Stimulated activated CD4-positive, alpha-beta T cell treated with anti-CD3 and anti-CD28 coated beads, Interleukin-12 subunit alpha, Interleukin-12 subunit beta, amount 100 ng/mL, for 4 hours (primary cell): ENCODE measurements at places on chromosomes 6 and 20.

DNA sequence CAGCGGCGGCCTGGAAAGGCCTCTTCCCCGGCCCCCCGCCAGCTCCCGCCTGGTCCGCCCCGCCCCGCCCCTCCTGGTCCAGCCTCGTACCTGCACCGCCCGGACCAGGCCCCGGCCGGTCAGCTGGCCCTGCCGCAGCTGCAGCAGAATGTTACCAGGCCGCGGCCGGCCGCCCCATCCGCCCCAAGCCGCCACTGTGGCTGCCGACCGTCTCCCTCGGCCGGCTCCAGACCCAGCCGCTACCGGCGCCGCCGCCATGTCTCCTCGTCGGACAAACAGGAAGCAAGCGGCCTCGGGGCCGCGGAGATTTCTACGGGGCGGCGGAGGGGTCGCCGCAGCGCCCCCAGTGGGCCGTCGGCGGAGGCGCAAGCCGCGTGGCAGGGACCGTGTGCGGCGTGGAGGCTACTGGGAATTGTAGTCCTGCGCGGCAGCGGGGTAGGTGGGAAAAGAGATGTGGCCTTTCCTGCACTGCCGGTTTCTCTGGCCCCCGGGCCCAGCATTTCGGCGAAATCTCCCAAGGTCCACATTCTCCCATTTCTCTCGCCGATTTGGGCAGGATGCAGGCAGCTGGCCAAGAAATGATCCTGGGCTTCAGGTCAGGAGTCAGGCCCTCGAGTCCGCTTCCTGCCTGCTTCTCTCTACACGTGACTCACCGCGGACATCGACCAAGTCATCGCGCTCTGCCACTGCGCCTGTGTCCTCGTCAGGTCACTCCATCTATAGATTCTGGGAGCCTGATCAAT is at the start of gene TRPC4AP:
TSS of gene TRPC4AP (minus strand) at position 284 of the 743 bp plus-strand sequence. CDS start at position 258, 26 bp downstream.
- peak; percentile 84 for DNase-seq

GRCh38 chr6:114690625-114691024 is 347.8 kb upstream of the HS3ST5 start:
- DNase-seq, result no peak

DNA sequence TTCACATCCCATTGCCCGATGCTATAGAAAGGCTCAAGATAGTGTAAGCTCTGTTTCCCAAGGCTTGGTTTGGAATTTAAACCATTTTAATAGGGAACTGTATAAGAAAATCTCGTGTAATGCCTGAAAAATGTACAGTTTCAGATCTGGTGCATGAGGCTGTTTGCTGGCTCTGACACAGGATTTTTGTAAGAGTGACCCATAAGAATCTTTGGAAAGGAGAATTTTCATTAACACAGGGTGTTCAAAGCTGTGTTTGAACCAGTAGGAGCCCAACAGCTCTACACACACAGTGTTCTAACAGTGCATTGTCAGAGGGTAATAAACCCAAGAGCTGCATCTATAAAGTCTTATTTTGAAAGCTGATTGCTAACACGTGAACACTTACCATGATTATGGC is 293.5 kb downstream of the PRL start:
- DNase-seq, result no peak

DNA sequence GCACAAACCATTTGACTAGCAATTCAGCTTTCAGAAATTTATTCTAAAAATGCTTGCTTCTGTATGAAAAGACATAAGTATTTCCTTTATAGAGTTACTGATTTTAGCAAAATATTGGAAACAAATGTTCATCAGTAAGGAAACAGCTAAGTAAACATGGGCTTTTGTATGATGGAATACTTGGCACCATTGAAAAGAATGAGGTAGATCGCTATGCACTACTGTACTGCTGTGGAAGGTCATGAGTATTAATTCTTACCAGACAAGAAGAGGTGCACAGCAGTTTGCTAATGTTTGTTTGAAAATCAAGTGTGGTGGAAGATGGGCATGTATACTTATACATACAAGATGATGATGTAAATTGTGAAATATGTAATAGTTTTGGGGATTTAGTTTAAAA is 73.0 kb downstream of the FARS2 start:
- no peak for DNase-seq

DNA sequence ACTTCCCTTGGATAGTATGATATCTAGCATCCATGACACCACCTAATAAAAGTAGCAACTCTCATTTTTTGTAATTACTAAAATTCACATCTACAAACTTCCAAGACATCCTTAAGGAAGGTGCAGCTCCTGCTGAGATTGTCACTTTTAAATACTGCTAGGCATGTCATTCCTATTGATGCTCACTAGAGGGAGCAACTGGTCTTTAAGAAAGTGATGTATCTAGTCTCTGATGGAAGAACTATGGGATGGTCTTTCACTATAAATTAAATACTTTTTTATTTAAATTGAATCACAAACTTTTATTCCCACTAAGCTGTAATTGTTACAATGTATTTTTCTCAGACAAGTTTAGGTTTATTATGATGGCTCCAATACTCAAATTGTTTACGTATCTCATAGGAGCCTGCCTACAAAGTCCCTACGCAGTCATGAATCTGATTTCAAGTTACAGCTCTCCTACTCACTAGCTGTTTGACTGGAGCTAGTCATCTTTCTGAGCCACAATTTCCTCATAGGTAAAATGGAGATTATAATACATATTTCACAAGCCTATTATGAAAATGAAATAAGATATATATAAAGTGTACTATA is 8.1 kb upstream of the TSPYL1 start:
- no peak for DNase-seq

- no peak for DNase-seq
Measured at GRCh38 chr6:166752097-166752496, 125.0 kb upstream of the RPS6KA2 start.

- DNase-seq, result no peak
Measured at GRCh38 chr6:160343144-160343543, 5.0 kb upstream of the SLC22A3 start.

GRCh38 chr6:89941031-89941762 is 46.9 kb downstream of the GJA10 start:
- DNase-seq, result no peak

DNA sequence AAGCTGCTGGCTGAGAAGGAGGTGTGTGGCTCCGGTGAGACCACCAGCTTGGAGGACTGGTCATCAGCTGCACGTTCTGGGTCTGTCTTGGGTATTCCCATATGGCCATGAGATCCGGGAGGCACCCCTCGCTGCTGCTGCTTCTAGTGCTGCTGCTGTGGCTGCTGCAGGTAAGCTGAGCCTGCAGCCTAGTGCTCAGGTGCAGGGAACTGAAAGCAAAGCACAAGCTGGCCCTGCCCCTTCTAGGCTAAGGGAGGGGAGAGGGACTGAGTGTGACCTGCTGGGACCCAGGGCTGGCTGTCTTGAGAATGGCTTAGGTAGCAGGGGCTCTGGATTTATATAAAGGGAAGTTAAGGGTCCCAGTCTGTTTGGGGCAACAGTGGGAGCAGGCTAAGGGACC is 403 bp downstream of the CDH26 start:
- DNase-seq, result no peak

DNA sequence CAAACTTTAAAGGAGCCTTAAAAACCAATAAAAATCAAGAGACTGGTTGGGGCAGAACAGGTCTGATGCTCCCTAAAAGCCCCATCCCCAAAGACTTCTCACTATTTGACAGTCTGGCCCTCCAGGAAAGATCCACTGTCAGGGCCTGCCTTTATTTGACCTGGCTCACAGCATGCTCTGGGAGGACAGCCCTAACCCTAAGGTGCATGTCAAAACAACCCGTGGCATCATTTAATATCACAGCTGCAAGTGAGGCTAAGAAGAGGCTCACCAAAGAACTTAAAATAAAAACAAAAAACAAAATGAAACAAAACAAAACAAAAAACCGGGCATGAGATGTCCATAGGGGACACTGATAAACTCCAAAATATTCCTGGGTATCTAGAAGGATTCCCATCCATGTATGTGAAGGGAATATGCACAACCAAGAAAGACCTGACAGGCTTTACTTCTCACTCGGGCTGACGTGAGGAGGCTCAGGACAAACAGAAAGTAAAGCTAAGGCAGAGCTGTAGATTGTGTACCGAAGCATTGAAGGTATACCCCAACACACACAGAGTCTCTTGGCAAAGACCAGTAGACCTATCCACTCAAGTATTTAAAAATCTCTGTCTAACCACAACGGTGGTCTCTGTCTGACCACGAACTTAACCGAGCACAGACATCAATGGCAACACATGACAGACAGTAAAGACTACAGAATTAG is 57.3 kb downstream of the AHI1 start:
- DNase-seq, result no peak

DNA sequence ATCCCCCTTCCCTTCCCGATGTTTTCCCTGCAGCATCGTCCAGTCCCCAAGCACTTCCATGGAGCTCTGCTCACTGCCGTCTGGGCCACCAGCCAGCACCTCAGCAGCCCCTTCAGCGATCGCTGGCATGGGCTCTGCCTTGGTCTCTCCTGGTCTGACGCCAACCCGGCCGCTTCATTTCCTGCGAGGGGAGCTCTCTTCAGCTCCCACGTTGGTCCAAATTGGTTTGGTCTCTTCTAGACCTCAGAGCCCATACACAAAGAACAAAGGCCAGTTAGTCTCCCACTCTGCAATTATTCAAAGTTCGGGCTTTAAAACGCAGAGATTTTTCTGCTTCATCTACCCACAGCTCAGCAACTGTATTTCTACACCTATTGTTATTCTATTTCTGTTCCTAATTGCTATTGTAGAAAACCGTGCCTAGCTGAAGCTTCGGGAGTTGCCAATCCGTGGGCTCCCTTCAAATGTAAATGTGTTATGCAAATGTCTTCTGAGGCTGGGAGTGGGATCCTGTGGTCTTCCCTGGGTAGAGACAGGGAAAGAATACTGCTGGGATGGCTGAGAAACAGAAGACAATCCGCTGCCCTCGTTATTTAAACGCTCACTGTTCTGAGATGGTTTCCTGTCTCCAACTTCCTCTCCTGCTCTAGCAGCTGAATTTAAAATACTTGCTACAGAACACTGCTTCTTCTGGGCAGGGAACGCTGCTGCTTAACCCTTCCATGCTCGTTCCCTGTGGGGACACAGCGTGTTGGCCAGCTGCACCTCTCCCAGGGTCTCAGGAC is 154.2 kb upstream of the QKI start:
- DNase-seq, result no peak

DNA sequence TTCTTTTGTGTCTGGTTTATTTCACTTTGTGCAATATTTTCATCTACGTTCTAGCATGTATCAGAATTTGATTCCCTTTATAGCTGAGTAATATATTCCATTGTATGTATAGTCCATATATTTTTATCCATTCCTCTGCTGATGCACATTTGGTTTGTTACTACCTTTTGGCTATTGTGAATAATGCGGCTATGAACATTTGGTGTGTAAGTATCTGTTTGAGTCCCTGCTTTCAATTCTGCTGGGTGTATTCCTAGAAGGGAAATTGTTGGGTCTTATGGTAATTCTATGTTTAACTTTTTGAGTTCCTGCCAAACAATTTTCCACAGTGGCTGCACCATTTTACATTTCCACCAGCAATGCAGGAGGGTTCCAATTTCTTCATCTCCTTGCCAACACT is 52.4 kb downstream of the DNAH8 start:
- DNase-seq, result no peak

- no peak for DNase-seq
Measured at GRCh38 chr6:7496266-7496875, 45.1 kb upstream of the DSP start.

DNA sequence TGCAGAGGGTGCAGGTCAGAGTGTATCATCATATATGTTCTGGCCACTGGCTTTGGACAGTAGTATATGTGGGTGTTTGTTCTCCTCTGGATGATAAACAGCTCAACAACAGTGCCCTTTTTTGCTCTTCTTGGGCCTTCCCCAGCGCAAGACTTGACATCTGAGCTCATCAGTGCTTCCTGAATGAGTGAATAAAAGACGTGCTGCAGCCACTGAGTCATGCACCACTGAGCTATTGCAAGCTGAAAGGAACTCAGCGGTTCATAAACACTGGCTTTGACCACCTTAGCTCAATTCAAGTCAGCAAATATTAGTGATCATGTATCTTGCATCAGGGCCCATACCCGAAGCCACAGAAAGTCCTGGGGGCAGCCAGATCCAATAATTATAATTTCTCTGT is 105.3 kb upstream of the KCNG1 start:
- DNase-seq, result no peak

GRCh38 chr6:23176883-23177282 is 607.5 kb downstream of the HDGFL1 start:
- no peak for DNase-seq

DNA sequence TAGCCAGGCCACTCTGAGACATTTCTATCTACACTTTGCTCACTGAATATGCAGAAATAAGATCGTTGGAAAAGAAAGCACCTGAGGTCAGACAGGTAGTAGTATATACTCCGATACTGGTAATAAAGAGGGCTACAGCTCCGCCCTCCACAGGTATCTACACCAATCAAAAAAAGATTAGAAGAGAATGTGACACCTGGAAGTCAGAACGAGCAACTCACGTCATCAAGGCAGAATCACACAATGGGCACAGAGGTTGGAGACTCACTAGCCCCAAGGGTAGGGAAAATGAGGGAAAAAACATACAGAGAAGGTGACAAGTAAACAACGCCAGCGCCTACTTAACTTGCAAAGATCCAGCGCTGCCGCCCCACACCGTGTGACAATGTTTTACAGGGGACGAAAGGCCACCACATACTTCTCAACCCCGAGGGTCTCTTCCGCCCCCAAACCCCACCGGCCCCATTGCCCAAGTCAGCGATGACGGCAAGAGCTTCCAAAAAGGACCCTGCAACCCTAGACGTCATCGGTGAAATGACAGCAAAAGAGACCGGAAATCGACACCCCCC is 653 bp downstream of the LMBRD1 start:
- DNase-seq, result no peak

GRCh38 chr6:82017288-82017687 is 230.3 kb downstream of the IBTK start:
- DNase-seq, result no peak

DNA sequence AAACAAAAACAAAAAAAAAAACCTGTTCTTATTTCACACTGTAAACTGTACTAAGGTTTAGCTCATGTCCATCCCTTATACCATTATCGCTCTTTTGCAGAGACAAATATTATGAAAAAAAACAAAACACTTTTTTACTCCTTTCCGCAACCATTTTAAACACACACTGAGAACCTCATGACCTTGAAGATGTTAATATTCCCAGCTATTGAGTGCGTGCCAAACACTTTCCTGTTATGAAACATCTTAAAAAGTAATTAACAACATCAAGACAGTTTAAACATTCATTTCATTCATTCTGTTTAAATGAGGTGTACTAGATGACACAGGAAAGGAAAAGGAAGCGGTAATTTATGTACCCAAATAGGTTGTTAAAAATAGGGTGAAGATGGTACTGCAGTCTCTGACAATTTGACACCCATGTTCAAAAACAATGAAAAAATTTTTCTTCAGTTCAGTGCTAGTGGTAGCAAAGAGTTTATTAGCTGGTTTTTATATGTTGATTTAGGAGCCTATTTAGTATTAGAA is 3.9 kb upstream of the ARHGAP18 start:
- DNase-seq, result no peak

DNA sequence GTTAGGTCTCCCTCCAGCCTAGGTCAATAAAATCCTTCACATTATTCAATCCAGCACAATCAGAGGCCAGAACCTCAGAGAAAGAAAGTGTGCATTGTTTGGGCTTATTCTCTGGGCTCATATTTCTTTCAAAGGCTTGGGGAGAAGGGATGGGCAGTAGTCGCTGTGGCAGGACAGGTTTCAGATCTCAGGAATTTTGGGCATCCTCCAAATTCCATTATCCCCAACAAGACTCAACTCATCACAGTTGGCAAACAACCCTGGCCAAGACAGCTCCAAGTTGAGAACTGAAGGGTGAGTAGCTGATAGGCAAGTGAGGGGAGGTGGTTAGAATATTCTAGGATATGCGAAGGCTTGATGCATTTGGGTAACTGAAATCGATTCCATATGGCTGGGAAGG is 27.2 kb upstream of the CHD6 start:
- DNase-seq, result no peak
